ENCODE measurements at places on chromosomes 12 and 14.

DNA sequence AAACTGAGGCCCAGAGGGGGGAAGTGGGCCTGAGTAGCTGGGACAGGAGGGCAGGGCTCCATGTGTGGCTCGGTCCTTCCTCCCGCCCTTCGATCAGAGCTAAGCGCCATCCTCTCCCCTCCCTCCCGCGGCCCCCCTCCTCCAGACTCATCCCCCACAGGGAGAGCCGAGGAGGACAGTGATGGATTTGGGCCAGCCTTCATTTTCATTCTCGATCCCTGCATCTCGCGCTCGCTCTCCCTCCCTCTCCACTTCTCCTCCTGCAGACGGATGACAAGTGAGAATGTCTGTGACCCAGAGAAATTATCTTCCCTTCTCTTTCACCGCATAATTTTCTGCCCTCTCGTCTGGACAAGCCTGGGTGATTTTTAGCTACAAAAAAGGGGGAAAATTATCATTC is 183.3 kb downstream of the RBM19 start:
- no peak for DNase-seq

DNA sequence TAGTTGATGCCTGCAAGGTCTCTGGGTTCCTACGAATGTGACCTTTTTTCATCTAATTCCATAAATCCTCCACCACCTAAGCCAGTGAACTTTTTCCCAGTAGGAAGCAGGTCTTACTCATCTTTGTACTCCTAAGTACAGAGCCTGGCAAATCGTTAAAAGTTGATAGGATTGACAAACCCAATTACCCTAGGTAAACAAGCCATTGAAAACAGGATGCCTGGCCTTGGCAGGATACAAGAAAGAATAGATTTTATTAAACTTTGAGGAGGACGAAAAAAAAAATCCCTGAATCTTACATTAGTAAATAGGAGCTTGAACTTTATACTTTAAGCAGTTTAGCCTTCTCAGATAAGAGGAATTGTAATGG is 5.6 kb downstream of the TBPL2 start:
- no peak for DNase-seq

DNA sequence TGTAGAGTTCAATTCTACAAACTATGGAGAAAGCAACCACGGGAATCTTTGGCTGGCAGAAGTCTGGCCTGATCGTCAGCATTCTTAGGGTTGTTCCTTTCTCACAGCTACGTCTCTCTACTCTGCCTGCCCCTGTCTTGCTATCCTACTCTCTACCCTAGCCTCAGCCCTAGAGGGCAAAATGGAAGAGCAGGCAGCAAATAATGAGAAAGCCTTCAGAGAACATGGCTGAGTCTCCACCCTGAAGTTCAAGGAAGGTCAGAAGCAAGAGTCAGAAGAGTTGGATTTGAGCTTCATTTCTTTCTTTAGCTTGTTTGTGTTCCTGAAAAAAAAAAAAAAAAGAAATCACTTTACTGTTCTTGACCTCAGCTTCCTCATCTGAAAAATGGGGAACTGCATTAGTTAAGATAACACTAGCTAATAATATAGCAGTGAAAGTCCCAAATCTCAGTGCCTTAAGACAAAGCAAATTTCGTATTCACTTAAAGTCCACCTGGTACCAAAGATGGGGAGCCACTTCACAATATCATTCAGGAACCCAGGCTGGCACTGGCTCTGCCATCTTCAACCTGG is 50.2 kb upstream of the CCND2 start:
- no peak for DNase-seq

DNA sequence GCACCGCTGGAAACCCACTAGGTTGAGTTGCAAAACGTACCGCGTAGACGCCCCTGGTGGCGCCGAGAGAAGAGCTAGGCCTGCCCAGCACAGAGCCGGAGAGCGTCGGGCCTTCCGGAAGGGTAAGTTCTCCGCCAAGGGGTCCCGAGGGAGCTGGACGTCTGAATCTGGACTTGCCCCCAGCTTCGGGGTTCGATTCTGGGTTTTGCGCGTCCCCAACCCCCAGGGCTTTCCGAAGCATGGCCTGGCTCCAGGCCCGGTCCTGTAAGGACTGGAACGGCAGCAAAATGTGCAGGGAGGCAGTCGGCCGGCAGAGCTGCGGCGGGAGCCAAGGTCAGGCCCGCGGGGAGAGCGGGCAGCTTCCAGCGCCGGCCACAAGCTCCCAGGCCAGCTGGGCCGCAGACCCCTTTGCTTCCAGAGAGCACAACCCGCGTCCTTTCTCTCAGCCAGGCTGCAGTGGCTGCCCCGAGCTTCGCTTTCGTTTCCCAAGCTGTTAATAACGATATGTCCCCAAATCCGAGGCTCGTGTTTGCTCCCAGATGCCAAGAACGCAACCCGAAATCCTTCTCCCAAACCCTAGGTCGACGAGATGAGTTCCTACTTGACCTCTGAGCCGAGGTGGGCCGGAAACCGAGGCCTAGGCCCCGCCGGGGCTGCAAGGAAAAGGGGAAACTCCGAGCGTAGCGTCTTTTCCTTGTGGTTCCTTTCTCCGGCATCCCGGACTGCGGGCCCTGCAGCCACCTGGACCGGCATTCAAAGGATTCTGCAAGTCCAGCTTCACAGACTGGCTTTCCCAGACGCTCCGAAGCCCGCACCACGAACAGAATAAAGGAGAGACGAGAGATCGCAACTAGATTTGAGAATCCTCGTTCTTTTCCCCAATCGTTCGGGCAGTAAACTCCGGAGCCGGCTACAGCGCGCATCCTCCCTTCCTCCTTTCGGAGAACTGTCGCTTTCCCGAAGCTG is 3.2 kb upstream of the TBX5 start:
- no peak for DNase-seq

GRCh38 chr12:127726671-127727315 is 540.2 kb upstream of the TMEM132C start:
- DNase-seq, result no peak

- DNase-seq, result peak; percentile 79
Observed at GRCh38 chr14:21734457-21735074, 60.9 kb upstream of the OR4E1 start.

- peak; percentile 52 for DNase-seq
Observed at GRCh38 chr12:753611-754472, 1.5 kb downstream of the WNK1 start.

DNA sequence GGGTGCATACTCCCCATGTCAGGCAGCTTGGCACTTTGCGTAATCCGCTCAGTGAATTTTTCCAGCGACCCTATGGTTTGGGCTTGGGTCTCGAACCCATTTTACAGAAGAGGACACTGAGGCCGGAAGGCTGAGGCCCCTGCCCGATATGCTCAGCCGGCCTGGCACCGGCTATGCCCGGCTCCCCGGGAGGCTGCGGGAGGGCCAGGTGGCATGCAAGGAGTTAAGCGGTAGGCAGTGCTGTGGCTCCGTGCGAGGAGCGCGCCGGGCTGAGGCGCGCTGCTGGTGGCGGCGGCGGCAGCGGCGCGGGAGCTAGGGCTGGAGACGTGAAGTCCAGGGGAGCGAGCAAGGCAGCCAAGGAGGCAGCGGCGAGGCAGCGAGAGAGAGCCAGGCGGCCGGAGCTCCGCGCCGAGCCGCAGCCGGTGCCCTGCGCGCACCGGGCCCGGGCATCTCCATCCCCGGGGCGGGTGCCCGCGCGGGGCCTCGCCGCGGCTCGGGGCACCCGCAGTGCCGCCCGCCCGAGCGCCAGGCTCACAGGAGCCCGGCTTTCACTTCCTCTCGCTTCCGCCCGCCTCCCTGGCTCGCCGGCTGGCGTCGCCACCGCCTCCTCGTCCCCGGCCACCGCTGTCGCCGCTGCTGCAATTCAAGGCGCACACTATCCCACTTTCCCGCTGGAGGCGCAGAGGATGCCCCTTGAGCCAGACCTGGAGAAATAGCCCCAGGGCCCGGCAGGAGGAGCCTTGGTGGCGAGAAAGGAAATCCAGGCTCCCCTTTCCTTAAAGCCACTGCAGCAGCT is at the start of gene WSCD2:
Gene WSCD2 (plus strand): TSS at position 272 of the 796 bp plus-strand sequence. CDS start 66,545 bp downstream, outside the sequence.
- peak; percentile 42 for DNase-seq

DNA sequence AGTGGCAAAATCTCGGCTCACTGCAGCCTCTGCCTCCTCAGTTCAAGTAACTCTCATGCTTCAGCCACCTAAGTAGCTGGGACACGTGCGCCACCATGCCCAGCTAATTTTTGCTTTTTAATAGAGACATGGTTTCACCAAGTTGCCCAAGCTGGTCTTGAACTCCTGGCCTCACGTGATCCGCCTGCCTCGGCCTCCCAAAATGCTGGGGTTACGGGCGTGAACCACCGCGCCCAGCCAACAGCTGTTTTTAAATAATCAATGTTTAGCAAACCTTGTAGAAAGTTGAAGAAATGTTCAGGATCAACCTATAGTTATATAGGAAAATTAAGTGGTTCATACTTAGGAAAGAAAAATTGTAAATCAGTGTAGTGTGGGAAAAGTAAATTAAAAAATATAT is 6.0 kb upstream of the HSP90AA1 start:
- no peak for DNase-seq

- no peak for DNase-seq
Observed at GRCh38 chr14:88599326-88599725, 36.5 kb downstream of the ZC3H14 start.

DNA sequence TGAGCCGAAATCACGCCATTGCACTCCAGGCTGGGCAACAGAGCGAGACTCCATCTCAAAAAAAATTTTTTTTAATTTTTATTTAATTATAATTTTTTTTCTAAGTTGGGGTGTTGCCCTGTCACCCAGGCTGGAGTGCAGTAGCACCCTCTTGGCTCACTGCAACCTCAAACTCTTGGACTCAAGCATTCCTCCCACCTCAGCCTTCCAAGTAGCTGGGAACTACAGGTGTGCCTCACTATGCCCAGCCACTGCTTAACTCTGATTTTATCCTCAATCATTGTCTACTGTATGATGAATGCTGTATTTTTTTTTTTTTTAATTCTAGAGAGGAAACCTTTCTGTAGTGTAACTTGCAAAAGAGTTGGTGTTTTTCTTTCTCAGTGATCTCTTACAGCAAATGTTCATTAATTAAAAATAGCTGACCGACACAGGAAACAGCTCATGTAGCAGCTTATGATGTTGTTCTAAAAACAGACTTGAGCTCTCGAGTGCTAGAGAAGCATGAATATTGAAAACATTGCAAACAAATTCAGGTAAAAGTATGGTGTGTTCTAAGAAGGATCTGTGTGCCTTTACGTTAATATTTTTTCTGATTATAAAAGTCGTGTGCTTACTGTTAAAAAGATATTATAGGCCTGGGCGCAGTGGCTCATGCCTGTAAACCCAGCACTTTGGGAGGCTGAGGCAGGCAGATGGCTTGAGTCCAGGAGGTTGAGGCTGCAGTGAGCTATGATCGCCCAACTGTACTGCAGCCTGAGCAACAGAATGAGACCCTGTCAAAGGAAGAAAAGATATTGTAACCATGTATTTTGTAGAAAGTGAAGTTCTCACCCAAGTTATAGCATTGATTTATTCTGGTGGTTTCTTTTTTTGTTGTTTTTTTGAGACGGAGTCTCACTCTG is 68.9 kb downstream of the FGD4 start:
- peak; percentile 87 for DNase-seq

- DNase-seq, result no peak
Observed at GRCh38 chr12:41681898-41682297, 462.8 kb downstream of the GXYLT1 start.

DNA sequence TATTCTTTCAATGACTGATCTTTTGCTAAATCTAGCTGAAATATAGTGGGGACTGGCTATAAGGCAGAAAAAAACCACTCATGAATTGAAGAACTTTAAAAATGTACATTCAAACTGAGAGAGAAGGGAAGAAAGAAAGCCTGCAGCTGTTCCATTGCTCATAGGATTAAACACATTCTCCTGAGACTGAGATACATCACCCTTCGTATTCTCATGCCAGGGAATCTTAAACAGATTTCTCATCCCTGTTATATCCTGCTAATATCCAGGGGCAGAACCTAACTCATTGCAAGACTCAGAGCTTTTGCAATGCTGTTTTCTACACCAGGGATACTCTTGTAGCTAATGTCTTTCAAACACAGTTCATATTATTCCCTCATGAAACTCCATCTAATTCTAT is 67.2 kb upstream of the ACSS3 start:
- DNase-seq, result no peak

- no peak for DNase-seq
Observed at GRCh38 chr12:132524405-132524804, 34.5 kb downstream of the FBRSL1 start.

DNA sequence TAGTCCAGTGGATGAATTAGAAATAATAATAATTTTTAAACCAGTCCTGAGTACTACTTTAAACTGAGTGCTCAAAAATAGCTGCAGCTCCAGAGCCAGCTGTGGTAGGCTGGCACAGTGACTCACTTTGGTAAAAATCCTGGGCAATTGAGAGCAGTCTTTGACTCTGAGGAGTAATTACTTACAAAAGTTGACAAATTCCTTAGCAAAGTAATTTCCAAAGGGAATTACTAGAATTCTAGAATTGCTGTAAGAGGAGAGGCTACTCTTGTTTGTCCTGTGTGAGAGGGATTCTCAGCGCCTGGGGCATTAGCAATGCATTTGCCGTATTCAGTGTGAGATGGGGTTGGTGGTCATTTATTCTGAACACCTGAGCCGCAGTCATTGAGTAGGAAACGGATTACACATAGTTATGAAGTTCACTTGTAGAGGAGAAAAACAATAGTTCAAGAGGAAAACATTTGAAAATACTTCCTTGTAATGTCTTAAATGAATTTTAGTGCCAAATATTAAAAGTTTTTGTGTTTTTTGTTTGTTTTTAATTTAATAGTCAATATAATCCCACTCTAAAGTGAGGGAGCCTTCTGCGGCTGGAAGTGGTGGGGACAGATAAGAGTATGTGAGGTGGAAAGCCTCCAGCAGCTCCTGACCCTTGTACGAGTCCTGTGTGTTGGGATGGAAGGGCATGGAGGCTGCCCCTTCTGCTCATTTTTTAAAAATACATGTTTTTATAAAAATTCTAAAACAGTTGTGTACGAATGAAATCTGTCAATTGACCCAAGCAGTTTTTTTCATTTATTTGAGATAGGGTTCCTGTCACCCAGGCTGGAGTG is 41.9 kb downstream of the EID3 start:
- DNase-seq, result no peak

GRCh38 chr14:86787717-86788116 is 1205.3 kb downstream of the GALC start:
- no peak for DNase-seq

DNA sequence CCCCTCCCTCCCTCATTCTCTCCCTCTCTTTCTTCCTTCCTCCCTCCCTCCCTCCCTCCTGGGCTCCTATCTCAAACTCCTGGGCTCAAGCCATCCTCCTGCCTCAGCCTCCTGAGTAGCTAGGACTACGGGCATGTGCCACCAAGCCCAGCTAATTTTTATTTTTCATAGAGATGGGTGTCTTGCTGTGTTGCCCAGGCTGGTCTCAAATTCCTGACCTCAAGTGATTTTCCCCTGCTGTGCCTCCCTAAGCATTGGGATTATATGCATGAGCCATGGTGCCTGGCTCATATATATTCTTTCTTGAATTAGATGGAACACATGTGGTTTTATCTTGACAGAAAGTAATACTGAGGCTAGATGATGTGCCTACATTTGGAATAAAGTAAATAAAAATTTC is 14.2 kb downstream of the PAPOLA start:
- no peak for DNase-seq

All from MM.1S (cell line).